IPS DF 6.9 (cell line): ENCODE measurements at places on chromosomes 1 and 21.

DNA sequence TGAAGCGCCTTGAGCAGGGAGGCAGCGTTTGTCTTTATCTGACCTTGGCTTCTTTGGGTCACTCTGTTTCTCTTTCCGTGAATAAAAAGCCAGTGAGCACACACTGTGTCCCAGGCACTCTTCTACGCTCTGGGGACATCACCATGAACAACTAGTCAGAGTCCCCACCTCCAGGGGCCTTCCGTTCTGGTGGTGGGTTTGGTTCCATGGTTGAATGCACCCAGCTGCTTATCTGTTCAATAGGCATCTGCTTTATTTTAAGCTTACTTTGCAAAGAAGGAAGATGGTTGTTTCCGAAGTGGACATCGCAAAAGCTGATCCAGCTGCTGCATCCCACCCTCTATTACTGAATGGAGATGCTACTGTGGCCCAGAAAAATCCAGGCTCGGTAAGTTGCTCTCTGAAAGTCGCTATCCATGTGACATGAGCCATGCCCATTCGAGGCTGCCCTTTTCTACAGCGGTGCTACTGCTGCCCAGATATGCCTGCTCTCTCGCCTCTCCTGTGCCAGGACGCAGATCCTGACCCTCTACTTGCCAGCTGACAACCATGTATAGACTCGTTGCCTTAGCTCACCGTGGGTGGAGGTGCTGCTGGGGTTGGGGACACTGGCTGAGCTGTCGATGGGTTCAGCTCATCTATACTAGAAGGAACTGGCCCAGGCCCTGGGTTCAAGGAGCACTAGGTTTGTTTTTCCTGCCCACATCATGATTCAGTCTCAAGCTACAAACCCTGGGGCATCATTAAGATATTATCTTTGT, 5.9 kb downstream of the MX1 start:
- H3K4me1 ChIP-seq: no peaks in the 10 kb centered on the region
- H3K4me3 ChIP-seq: no peak overlapping the region
- H3K27me3 ChIP-seq: peaks cover 2% of the 10 kb centered on the region; the same call in 1 of the 2 replicates
- H3K27ac ChIP-seq: no peak overlapping the region
- no peaks in the 10 kb centered on the region for H3K36me3 ChIP-seq

DNA sequence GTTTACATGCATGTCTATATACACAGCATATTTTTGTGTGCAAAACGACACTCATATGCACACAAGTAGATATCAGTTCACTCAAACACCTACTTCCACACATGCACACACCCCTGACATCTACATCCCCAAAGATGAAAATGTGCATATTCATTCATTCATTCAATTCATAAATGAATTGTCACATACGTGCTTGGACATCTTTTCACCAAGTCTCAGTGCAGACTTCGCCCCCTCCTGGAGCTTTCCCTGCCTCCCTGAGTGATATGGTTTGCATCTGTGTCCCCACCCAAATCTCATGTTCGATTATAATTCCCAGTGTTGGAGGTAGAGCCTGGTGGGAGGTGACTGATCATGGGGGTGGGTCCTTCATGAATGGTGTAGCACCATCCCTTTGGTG, 53.1 kb downstream of the CAMK2N1 start:
- no peaks in the 10 kb centered on the region for H3K4me1 ChIP-seq
- H3K4me3 ChIP-seq: no peak overlapping the region
- H3K36me3 ChIP-seq: no peaks in the 10 kb centered on the region
- H3K27me3 ChIP-seq: no peaks in the 10 kb centered on the region
- DNase-seq: no peak

- H3K4me3 ChIP-seq: no peak overlapping the region
- H3K4me1 ChIP-seq: no peaks in the 10 kb centered on the region
- DNase-seq: no peak
- no peak overlapping the region for H3K27ac ChIP-seq
Measured at GRCh38 chr1:4674117-4674516, 19.7 kb downstream of the AJAP1 start.

- H3K4me1 ChIP-seq: no peaks in the 10 kb centered on the region
- no peaks in the 10 kb centered on the region for H3K36me3 ChIP-seq
- H3K27ac ChIP-seq: no peak overlapping the region
Measured at GRCh38 chr1:67956116-67956515, 94.3 kb downstream of the DIRAS3 start.

DNA sequence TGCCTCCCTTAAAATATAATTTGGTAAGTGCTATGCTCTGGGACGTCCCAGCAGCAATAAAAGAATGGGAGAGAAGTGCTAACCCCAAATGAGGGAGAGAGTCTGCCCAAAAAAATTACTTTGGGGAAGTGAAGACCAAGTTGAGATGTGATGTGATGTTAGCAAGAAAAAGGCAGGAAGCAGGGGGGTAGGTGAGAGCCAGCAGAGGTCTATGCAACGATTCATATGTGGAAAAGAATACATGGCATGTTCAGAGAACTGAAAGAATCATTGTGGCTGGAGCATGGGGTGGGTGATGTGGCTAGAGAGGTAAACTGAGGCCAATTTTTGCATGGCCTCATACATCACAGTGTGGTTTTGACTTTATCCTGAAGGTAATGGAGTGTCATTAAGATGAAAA, 5.6 kb upstream of the CTPS1 start:
- no peaks in the 10 kb centered on the region for H3K4me1 ChIP-seq
- H3K4me3 ChIP-seq: no peak overlapping the region
- no peaks in the 10 kb centered on the region for H3K27me3 ChIP-seq
- no peak for DNase-seq

- no peak for DNase-seq
- no peak overlapping the region for H3K27ac ChIP-seq
- no peaks in the 10 kb centered on the region for H3K4me1 ChIP-seq
- H3K4me3 ChIP-seq: no peak overlapping the region
- H3K36me3 ChIP-seq: no peaks in the 10 kb centered on the region
- H3K27me3 ChIP-seq: no peaks in the 10 kb centered on the region
Measured at GRCh38 chr21:37264808-37265207, 2.3 kb downstream of the VPS26C start.

DNA sequence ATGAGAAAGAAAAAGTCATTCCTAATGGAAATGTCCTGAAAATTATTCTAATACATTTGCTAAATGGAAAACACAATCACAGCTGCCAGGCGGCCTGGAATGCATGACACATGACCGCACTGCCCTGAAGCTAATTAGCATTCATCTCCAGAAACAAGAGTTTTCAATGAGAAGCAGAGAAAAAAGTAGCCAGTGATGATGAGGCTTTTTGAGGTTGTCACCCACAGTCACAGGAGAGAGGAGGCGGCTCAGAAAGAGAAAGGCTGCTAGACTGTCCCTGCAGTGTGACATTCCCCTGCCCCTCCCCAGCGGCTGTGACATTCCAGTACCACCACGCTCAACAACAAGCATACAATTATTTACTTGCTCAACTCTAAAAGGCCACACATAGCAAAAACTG, 122.9 kb upstream of the KRTAP19-8 start:
- no peak for DNase-seq
- H3K4me3 ChIP-seq: no peak overlapping the region
- no peak overlapping the region for H3K27ac ChIP-seq
- no peaks in the 10 kb centered on the region for H3K27me3 ChIP-seq
- no peaks in the 10 kb centered on the region for H3K4me1 ChIP-seq
- no peaks in the 10 kb centered on the region for H3K36me3 ChIP-seq

DNA sequence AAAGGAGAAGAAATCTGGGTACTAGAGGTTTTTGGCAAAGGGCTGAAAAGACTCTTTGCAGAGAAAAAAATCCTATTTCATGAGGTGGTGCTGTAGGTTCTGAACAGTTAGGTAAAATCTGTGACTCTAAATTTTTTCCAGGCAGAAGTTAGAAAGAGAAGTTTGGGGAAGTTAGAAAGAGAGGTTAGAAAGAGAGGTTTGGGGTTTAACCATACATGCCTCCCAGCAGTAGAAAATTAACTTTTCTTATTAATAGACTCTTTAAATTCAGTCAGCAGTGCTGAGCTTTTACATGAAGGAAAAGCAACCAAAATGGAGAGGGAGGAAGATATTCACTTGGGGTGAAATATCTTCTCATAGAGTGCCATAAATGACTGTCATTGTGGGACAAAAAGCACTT, 12.2 kb downstream of the AMY1C start:
- H3K27ac ChIP-seq: no peak overlapping the region
- H3K4me3 ChIP-seq: no peak overlapping the region
- no peaks in the 10 kb centered on the region for H3K36me3 ChIP-seq
- no peaks in the 10 kb centered on the region for H3K27me3 ChIP-seq
- H3K4me1 ChIP-seq: no peaks in the 10 kb centered on the region

DNA sequence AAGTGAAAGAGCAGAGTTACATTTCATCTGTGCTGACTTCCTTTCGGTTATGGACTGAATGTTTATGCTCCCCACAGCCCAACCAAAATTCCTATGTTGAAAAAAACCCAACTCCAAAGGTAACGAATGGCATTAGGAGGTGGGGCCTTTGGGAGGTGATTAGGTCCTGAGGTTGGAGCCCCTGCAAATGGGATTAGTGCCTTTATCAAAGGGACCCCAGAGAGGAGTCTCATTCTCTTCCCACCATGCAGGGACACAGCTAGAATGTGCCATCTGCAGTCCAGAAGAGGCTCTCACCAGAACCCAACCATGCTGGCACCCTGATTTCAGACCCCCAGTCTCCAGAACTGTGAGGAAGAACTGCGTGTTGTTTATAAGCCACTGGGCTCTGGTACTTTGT, 199.3 kb downstream of the TOMM20 start:
- H3K27me3 ChIP-seq: no peaks in the 10 kb centered on the region
- no peak overlapping the region for H3K4me3 ChIP-seq
- no peak for DNase-seq
- no peak overlapping the region for H3K27ac ChIP-seq

DNA sequence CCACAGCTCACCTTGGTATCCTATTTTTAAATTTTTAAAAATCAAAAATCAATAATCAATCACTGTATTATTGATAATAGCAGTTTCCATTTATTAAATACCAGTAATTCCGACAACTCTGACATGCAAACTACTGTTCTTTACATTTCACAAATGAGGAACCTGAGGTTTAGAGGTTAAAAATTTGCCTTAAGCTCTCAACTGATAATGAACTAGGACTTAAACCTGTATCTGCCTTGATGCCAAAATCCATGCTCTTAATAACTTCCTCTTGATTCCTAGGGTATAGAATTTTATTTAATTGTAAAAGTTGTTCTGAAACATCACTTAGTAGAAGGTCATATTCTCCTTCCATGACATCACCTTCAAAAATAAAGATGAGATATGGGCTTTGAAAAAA, 5.6 kb downstream of the ARHGAP29 start:
- no peaks in the 10 kb centered on the region for H3K36me3 ChIP-seq
- no peak overlapping the region for H3K4me3 ChIP-seq
- no peaks in the 10 kb centered on the region for H3K4me1 ChIP-seq

GRCh38 chr1:109884242-109884891, 26.3 kb upstream of the CSF1 start:
- no peak for DNase-seq
- H3K36me3 ChIP-seq: no peaks in the 10 kb centered on the region

DNA sequence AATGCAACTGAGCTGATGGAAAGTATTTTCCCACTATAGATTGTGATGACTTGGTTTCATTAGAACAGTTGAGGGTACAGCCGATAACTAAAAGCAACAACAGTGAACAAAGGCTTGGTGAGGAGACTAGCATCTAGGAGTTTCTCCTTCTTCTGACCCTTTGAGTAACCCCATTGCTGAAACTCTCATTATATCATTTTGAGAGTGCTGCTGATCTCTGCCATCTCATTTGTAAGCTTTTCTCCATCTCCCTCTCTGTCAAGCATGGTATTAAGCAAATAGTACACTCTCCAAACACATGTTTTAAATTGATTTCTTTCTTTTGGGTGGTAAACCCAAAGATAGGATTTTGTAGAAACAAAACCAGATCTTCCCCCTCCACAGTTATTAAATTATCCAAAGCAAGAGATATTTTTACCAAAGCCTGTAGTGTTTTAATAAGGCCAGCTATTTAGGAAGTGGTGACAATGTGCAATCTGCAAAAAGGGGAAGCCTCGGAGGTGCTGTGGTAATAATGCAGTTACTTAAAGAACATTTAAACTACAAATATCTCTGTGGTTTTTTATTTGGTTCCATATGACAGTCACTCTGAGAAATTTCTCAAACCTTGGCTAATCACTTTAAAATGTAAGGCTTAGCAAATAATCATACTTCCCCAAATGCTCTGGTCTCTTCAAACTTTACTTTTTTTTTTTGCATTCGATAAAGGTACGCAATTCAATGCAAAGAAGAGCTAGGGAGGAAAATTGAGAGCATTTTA, 287.5 kb downstream of the HLX start:
- no peak overlapping the region for H3K27ac ChIP-seq
- no peaks in the 10 kb centered on the region for H3K4me1 ChIP-seq
- no peaks in the 10 kb centered on the region for H3K27me3 ChIP-seq
- DNase-seq: no peak
- no peaks in the 10 kb centered on the region for H3K36me3 ChIP-seq
- no peak overlapping the region for H3K4me3 ChIP-seq

GRCh38 chr1:201597551-201598230, 58.8 kb downstream of the NAV1 start:
- no peaks in the 10 kb centered on the region for H3K27me3 ChIP-seq
- no peak for DNase-seq
- H3K4me1 ChIP-seq: 0 out of 2 replicates have a peak, but pooled peaks cover 1% of the 10 kb centered on the region
- H3K4me3 ChIP-seq: no peak overlapping the region

GRCh38 chr1:37399830-37400464, 74.4 kb upstream of the ZC3H12A start:
- no peak for DNase-seq
- H3K4me3 ChIP-seq: no peak overlapping the region
- no peak overlapping the region for H3K27ac ChIP-seq
- no peaks in the 10 kb centered on the region for H3K27me3 ChIP-seq
- H3K4me1 ChIP-seq: peaks cover 3% of the 10 kb centered on the region; the same call in 1 of the 2 replicates

DNA sequence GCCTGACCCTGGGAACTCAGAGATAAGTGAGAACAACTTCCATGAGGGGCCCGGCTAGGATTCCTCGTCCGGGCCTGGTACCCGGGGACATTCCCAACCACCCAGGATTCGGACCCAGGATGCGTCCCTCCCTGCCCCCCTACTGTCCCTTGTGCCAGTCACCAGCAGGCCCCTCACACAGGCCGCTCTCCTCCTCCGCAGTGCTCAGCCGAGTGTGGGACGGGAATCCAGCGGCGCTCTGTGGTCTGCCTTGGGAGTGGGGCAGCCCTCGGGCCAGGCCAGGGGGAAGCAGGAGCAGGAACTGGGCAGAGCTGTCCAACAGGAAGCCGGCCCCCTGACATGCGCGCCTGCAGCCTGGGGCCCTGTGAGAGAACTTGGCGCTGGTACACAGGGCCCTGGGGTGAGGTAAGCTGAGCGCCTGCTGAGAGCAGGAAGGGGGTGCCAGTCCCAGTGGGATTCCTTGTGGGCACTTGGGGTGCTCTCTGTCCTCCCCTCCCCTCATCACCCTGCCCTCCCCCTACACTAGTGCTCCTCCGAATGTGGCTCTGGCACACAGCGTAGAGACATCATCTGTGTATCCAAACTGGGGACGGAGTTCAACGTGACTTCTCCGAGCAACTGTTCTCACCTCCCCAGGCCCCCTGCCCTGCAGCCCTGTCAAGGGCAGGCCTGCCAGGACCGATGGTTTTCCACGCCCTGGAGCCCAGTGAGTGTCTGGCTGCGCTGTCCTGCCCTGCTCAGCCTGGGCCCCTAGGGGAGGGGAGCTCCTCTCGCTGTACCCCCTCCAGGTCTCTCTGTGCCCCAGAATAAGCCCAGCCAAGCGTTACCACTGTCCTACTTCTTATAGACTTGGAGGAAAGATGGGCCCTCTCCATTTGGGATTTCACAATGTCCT, 9.8 kb downstream of the ADAMTSL4 start:
- H3K36me3 ChIP-seq: no peaks in the 10 kb centered on the region
- H3K4me1 ChIP-seq: peaks cover 7% of the 10 kb centered on the region; the same call in 1 of the 2 replicates

GRCh38 chr1:165734906-165735305, 33.8 kb downstream of the TMCO1 start:
- H3K27ac ChIP-seq: no peak overlapping the region
- H3K4me1 ChIP-seq: no peaks in the 10 kb centered on the region
- DNase-seq: no peak
- no peak overlapping the region for H3K4me3 ChIP-seq
- no peaks in the 10 kb centered on the region for H3K27me3 ChIP-seq
- H3K36me3 ChIP-seq: no peaks in the 10 kb centered on the region
